ENCODE measurements at places on chromosomes 16 and 17.

DNA sequence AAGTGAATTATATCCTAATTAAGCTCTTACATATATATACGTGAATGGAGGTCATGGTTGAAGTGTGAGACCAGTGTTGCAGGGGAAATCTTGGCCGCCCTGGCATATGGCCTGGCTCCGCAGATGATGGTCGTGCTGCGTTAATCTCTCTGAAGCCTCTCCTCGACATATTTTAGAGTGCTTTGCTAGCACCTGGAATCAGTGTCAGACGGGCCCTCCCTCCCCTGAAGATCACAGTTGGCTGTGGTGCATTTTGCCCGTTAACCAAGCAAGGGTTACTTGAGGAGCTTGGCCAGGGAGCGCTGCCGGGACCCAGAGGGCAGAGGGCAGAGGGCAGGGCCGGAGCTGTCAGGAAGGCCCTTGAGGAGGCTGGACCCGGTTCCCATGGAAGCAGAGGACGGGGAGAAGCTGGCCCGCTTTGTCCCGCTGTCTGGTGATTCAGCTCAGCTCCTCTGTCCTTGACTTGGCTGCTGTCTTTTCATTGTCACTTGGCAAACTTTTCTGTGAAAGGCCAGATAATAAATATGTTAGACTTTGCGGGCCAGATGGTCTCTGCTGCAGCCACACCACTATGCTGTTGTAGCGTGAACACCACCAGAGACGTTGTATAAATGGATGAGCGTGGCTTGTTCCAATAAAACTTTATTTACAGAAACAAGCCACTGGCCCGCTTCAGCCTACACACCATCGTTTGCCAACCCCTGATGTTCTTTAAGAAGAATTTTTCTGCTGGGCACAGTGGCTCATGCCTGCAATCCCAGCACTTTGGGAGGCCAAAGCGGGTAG, 32.3 kb downstream of the CIBAR2 start:
- DNase-seq, result no peak

- no peak for DNase-seq
Observed at GRCh38 chr17:78342449-78343186, 17.3 kb downstream of the SOCS3 start.

- DNase-seq, result peak; percentile 90
Observed at GRCh38 chr16:21708533-21709115, 44.9 kb downstream of the OTOA start.

GRCh38 chr17:62089334-62089733, 24.3 kb upstream of the MED13 start:
- DNase-seq, result no peak

GRCh38 chr17:7111784-7112509, 2.7 kb downstream of the ASGR2 start:
- DNase-seq, result no peak

DNA sequence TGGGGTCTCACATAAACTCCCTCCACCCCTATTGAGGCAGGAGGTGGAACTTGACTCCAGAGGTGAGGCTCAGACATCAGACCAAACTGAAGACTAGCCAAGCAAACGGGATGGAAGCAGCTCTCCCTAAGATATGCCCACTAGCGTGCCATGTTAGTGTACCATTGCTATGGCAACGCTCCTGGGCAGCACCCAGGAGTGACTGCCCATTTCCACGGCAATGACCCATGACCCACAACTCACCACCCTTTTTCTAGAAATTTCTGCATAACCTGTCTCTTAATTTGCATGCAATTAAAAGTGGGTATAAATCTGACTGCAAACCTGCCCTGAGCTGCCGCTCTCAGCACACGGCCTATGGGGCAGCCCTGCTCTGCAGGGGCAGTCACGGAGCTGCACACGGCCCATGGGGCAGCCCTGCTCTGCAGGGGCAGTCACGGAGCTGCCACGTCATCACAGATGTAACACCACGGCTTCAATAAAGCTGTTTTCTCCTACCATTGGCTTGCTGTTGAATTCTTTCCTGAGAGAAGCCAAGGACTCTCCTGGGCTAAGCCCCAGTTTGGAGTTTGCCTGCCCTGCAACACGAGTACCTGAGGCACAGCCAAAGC, 164.3 kb downstream of the RBFOX3 start:
- DNase-seq, result no peak

DNA sequence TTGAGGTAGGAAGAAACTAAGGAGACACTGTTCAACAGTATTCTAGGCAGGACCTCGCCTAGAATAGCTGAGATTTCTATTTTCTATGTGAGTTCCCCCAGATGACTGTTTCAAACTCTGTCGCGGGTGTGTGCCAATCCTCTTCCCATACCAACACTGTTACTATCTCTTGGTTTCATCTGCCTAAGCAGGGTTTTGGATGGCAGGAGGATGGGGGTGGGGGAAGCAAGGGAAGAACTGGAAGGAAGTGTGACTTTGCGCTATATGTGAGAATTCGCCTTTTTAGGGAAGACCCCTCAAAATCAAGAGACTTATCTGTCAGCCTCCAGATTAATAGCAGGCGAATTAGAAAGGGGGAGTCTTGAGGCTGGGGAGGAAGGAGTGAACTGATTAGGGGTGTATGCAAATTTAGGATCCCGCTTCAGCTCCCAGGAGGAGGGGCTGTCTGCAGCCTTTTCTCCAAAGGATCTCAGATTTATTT, 521 bp upstream of the G6PC3 start:
- DNase-seq, result no peak

GRCh38 chr17:3485481-3486068, 9.8 kb downstream of the ASPA start:
- no peak for DNase-seq

- no peak for DNase-seq
Observed at GRCh38 chr16:56776562-56776961, 46.6 kb downstream of the NUP93 start.

- no peak for DNase-seq
Observed at GRCh38 chr16:67302076-67302475, 22.7 kb downstream of the PLEKHG4 start.

DNA sequence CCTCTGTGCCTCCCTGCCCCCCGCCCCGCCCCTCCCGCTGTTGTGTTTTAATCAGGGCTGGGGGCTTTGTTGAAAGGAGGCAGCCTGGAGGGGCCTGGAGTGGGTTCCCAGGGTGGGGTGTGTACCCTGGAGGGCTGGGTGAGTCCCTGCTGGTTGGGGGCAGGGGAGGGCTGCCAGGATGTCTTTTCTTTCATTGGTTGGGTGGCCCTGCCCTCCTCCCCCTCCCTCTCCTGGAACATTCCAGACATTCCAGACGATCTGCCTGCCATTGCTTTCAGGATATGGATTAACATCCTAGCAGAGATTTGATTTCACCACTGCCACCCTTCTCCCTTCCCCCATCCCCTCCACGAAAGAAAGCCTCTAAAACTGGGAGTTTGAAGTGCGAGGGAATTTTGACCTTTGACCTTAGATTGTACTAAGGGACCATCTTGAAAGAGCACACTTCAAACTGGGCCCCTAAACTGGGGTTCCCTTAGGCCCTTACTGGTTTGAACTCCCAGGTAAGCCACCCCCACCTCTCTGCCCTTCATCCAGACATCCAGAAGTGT, 25.3 kb downstream of the IGF2BP1 start:
- DNase-seq, result no peak

GRCh38 chr17:53792997-53793396, 29.7 kb upstream of the KIF2B start:
- DNase-seq, result no peak

DNA sequence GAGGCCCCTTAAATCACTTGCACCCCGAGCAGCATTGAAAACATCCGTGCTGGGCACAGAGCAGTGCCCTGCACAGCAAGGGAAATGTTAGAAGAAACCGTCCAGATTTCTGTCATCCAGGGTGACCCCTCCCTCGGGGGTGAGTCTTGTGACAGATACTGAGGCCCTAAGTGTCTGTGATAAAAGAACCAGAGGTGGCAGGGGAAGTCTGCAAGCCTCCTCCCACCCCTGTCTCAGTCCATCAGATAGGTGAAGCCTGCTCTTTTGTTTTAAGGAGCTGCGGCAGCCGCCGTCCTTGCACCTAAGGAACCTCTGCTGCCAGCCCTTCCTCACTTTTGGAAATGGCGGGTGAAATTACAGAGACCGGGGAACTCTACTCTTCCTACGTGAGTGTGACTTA, 845 bp upstream of the NAT9 start:
- no peak for DNase-seq

- no peak for DNase-seq
Observed at GRCh38 chr17:82076785-82077591, 11.4 kb upstream of the DUS1L start.

DNA sequence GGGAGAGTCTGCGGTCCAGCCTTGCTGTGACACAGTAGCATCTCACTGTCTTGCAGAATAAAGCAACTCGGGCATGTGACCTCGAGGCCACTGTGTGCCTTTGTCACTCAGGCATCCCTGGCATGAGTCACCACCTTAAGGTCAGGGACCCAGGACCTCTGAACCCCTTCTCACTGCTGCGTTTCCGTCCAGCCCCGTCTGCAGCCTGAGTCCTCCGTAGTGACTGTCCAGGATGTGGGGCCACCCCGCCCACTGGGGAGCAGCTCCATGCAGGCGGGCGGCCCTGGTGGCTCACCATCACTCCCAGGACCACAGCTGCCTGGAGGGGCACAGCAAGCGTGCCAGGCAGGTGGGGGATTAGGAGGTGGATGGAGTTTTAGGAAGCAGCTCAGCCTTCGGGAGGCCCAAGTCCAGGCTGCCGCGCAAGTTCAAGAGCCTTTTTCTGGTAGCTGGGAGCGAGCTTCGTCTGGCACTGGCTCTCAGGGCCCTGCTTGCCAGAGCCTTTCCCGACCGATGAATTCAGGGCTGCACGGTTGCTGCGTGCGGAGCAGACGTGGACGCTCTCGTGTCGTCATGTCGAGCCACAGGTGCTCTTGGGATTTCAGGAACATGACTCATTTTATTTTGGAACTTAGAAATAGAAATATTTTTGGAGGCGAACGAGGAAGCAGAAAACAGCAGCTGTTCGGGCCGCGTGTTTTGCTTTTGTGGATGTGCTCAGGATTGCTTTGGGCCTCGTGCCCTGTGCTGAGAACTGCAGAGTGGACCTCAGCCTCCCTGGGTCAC, 16.8 kb downstream of the KCTD5 start:
- DNase-seq, result no peak

DNA sequence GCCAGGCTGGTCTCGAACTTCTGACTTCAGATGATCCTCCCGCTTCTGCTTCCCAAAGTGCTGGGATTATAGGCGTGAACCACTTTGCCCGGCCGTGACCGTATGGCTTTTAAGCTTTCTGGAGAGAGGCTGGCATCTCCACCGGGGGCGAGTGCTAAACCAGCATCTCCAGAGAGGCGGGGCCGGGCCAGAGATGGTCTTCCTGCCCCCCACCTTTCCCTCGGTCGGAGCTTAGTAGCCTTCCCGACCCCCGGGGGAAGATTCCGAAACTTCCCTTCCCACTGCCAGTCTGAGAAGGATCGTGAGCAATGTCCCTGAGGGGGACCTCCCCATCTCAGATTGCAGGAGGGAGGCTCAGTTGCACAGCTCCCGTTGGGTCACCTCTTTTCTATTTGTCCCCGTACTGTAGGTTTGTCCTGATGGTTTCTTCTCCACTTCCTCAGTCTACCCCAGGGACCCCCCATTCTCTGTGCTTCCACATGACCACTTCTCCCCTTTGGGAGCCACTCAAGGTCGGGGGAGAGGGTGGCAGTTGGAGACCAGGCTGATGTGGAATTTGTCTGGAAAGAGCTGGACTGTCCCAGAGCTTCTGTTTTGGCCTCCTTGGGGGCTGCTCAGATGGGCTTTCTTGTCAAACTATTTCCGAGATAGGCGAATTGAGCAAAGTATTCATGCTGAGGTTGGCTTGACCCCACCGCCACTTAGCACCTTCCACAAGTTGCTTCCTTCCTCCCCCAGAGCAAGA, 18.2 kb downstream of the IGF2BP1 start:
- DNase-seq, result no peak

DNA sequence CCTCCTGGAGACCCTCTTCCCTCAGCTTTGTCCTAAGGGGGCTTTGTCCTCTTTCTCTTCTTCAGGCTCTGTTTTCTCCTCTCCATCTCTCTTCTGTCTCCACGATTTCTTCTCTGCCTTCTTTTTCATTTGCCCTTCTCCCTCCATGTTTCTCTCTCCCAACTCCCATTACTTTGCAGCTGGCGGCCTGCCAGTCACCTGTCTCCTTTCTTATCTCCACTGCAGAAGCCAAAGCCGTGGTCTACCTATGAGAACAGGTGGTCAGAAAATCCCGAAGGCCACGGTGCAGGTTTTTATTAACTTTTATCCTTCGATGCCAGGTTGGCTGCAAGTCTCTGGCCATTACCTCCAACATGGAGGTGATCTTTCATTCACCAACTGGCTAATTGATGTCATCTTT, 45.1 kb downstream of the FZD2 start:
- DNase-seq, result no peak

GRCh38 chr17:7858522-7858810, 663 bp downstream of the CYB5D1 start:
- peak; percentile 37 for DNase-seq

DNA sequence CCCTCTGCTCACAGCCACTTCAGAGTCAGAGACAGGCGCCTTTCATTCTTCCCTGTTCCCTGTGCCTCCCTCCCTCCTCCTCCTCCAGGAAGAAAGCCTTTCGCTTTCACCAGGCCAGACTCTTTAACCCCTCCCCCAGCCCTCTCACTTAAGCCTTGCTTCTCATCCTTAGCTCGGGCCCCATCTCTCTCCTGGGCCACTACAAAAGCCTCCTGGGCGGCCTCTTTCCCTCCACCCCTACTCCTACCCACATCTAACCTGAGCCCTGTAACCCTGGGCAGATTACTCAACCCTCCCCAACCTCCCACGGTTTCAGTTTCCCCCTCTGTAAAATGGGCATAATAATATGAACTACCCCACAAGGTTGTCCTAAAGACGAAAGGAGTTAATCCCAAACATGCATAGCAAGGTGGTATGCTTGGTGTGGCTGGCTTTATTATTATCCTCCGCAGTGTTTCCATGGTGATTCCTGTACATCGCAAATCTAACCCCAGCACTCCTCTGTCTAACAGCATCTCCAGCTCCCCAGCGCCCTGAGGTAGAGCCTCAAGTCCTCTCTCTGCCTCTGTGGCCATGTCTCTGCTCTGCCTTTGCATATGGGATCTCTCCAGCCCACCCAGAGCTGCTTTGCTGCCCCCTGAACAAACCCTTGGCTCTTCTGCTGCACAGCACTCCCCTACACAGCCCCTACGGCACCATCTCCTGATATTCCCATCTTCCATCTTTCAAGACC, 17.7 kb downstream of the PIMREG start:
- no peak for DNase-seq

- DNase-seq, result no peak
Observed at GRCh38 chr17:12584727-12585126, 81.0 kb upstream of the MYOCD start.

DNA sequence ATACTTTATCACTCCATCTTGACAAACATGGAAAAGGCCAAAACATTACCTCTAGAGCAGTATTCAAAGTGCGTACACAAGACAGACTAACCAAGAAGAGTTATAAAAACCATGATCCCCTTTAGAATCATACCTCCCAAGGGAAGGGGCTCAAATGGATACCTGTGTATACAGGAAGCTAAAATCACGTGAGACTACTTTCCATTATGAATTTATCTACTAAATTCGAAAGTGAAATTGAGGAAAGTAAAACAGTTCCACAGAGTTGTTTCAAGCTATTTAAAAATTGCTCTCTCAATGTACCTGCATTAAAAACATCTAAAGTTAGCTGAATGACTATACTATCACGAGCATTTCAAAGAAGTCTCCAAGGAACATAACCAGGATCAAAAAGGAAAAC, 32.7 kb downstream of the AP1G1 start:
- no peak for DNase-seq

GRCh38 chr16:69270831-69271230, 40.3 kb upstream of the VPS4A start:
- DNase-seq, result no peak

All from CD4-positive, alpha-beta T cell treated with Interleukin-15 for 4 hours (primary cell).